ENCODE measurements at places on chromosomes 3 and 15.

GRCh38 chr3:3633761-3634160 lies 165.5 kb upstream of the LRRN1 start:
- DNase-seq: no peak

- DNase-seq: no peak
Observed at GRCh38 chr3:149343951-149344350, 10.5 kb upstream of the TM4SF18 start.

- DNase-seq: peak; percentile 21
Observed at GRCh38 chr15:63461230-63461985, 43.0 kb upstream of the USP3 start.

GRCh38 chr15:101424984-101425383 lies 64.5 kb downstream of the PCSK6 start:
- DNase-seq: no peak

- DNase-seq: no peak
Observed at GRCh38 chr3:141074529-141074928, 23.4 kb downstream of the SPSB4 start.

GRCh38 chr3:63857311-63857710 lies 6.3 kb downstream of the THOC7 start:
- DNase-seq: no peak

DNA sequence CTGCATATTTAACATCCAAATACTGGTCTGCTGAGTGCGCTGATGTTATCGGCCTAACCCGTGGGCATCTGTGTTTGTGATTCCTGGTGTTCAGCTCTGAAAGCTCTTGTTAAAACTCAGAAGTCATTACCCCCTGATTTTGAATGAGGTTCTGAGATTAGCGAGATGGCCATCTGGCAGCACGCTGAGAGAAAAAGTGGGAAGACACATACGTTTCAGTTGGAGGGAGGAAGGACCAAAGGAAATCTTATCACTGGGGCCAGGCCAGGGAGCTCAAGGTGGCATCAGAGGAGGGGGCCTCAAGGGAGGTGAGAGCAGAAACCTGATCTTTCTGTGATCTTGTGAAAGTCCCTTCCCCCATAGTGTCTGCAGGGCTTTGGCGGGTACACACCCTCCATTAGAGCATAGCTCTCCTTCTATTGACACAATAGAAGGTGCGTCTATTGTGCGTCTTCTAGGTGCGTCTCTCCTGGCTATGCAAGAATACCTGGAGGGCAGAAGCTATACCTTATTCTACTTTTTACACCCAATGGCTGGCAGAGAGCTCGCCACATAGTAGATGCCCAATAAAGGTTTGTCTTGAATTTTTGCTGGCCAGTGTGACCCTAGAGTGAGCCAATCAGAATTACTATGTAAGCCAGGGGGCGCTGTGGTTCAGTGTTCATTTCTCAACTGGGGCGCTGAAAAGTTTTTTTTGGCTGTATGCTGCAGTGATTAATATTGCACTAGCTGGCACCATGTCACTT lies 182.4 kb downstream of the SHQ1 start:
- no peak for DNase-seq

DNA sequence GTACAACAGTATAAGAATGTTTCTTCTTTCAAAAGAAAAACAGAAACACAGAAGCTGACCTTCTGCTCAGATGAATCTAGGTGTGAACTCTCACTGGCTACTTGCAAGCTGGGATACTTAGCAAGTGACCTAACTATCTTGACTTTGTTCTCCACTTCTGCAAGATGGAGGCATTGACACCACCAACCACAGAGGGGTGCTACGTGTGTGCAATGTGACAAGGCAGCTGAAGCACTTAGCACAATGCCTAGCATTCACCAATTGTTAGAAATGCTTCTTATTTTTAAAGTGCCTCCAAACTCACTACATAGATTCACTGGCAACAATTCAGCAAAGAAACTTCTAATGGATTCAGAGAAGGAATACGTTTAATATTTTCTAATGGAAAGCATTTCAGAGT lies 331.4 kb upstream of the WNT5A start:
- no peak for DNase-seq

- no peak for DNase-seq
Observed at GRCh38 chr3:134277066-134277660, 26.5 kb upstream of the RYK start.

DNA sequence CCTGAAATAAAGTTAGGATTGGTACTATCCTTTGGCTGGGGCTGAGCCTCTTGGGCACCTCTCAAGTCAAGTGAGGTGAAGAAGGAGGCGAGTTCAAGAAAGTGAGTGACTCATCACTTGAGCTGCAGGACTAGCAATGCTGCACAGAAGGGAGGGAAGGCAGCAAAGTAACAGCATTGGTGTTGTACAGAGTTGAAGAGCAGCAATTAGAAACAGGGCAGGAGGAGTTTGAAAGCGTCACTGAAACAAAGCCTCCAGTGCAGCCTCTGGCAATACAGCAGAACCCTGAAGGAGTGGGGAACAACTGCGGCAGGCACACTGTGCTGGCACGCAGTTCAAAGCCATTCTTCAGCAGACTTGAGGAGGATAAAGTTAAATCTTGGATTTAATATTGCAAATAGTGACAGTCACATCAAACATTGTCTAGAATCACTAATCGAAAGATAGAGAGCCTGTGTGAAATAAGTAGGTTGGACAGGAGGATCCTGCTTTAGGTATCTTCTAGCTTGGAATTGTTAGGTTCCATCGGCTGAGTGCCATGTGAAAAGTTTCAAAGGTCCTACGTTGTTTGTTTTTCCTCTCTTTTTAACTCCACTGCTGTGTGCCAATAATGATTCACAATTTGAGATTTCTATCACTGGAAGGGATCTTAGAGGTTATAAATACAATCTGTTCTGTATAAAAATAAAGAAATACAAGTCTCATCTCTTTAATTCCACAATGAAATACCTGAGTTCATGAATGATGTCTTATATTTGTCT lies 479.8 kb downstream of the NAALADL2 start:
- DNase-seq: no peak

DNA sequence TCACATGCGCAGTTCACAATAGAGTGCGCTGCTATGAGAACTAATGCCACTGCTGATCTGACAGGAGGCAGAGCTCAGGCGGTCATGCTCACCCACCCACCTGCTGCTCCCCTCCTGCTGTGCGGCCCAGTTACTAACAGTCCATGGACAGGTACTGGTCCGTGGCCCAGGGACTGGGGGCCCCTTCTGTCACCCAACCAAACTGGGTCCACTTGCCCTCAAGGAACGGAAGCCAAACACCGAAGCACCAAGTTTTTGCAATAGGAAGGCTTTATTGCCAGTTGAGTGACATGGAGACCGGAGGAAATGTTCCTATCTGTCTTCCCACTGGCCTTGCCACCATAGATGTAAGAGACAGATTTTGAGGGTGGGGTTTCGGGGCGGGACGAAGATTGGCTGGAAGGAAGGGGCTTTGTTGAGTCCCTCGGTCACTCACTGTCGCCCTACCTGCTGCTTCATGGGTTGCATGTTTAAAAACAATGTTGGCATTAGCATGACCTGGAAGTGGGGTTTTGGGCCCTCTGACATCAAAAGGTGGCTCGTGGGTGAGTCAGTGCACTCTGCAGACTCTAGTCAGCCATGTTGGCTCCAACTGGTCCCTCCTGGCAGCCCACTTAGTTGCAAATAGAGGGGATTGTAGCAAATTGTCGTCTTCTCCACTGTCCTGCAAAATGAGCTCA lies 141.0 kb downstream of the TJP1 start:
- no peak for DNase-seq

GRCh38 chr15:36595611-36596010 lies 16.2 kb downstream of the CDIN1 start:
- DNase-seq: peak; percentile 83

GRCh38 chr3:24521420-24522145 lies 26.9 kb upstream of the THRB start:
- no peak for DNase-seq

DNA sequence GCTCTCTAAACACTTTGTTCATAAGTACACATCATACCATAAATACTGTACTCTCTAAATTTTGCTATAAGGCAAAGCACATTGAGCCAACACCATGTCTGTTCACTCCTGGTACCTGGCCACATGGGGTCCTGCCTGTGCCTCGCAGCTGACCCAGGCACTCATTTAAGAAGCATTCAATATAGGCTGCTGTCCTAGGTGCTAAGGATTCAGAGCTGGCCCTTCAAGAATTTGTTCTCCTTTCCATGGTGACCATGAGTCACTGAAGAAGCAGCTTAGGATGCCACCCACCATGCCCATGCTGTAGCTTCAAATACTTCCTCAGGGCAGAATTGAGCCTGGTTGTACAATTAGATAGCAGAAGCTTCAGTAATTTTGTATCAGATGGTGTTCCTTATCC lies 119.2 kb upstream of the ZBED2 start:
- no peak for DNase-seq

DNA sequence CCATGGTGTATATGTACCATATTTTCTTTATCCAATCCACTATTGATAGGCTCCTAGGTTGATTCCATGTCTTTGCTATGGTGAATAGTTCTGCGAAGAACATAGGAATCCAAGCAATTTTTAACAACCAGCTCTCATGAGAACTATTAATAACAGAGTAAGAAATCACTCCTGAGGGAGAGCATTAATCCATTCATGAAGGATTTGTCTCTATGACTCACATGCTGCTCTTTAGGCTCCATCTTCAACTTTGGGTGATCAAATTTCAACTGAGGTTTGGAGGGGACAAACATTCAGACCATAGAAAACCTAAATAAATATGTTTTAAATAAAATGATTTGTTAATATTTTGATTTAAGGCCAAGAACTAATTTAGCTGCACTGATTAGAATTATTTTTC lies 147.4 kb downstream of the NSUN3 start:
- DNase-seq: no peak

GRCh38 chr3:126912491-126913195 lies 70.3 kb upstream of the PLXNA1 start:
- no peak for DNase-seq

GRCh38 chr3:50995085-50995824 lies 320.5 kb downstream of the DOCK3 start:
- no peak for DNase-seq
